Activated T-helper 1 cell treated with anti-CD3 and anti-CD28 coated beads, Interleukin-2, amount 50 U/mL, for 16 hours (primary cell): ENCODE measurements at places on chromosomes 4 and X.

DNA sequence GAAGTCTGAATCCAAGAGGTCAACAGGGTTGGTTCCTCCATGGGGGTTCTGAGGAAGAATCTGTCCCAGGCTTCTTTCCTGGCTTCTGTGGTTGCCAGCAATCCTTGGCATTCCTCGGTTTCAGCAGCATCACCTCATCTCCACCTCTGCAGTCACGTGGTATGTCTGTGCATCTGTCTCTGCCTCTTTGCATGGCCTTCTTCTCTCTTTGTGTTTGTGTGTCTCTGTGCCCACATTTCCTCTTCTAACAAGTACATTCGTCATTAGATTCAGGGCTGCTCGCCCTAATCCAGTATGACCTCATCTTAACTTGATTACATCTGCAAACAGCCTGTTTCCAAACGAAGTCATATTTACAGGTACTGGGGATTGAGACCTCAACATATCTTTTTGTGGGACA lies 114.0 kb downstream of the BCOR start:
- DNase-seq = no peak

DNA sequence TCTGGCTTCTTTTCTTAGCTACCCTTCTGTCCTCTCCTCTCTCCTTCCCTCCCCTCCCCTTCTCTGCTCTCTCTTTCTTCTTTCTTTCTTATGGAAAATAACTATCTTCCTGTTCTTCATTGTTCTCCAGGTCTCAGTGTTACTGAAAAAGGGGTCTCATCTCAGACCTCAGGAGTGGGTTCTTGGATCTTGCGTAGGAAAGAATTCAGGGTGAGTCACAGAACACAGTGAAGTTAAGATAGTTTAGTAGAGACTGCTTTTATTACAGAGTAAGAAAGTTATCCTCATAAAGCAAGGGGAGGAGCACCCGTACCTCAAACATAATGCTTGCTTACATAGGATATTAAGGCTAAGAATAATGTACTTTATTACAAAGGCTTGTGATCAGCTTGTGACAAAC lies 31.8 kb upstream of the CWH43 start:
- DNase-seq = no peak

- no peak for DNase-seq
Observed at GRCh38 chrX:40582811-40583210, 2.0 kb downstream of the ATP6AP2 start.

GRCh38 chr4:47913861-47914219 lies 543 bp downstream of the NFXL1 start:
- DNase-seq = no peak

- no peak for DNase-seq
Observed at GRCh38 chr4:63663870-63664269, 745.4 kb downstream of the TECRL start.

DNA sequence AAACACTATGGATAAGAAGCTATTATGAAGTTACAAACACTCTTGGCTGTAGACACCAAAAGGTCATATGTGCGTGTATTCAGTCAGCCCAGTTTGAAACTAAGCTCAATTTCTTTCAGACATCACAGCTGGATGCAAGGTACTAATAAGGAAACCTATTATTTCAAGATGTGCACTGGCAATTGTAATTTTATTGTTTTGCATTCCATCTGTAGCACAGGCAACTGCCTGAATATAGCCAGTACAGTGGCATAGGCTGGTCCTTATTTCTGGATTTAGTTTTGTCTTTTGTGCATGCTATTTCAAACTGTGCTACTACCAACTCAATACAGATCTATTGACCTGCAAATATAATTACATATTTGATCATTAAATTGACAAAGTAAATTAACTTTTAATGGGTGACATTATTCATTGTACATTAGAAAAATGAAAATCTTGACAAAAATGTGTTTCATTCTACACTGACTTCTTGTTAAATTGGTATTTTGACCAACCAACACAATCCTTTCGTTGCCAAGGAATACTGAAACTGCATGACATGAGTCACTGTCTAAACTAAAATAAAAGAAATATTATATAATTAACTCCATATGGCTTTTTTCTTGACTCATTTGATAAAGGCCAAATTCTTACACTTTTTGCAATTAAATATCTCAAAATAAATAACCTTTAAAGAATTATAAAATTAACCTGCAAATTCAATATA lies 594.3 kb upstream of the ADGRL3 start:
- no peak for DNase-seq

DNA sequence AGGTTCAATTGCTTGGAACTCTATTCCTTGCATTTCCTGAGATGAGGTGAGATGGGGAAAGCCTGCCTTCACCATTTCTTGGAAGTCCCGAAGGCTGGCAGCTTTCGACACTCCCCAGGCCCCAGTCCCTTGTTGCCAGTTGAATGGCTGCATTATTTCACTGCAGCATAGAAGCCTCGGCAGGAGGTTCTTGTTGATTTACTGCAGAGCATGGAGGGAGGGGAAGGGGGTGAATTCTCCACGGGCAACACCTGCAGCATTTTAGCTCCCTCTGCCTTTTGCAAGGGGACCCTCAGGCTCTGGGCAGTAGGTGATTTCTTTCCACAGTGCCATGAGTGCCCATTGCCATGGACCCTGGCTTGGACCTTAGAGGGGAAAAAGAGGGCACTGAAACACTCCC lies 10.7 kb upstream of the BCLAF3 start:
- DNase-seq = no peak

DNA sequence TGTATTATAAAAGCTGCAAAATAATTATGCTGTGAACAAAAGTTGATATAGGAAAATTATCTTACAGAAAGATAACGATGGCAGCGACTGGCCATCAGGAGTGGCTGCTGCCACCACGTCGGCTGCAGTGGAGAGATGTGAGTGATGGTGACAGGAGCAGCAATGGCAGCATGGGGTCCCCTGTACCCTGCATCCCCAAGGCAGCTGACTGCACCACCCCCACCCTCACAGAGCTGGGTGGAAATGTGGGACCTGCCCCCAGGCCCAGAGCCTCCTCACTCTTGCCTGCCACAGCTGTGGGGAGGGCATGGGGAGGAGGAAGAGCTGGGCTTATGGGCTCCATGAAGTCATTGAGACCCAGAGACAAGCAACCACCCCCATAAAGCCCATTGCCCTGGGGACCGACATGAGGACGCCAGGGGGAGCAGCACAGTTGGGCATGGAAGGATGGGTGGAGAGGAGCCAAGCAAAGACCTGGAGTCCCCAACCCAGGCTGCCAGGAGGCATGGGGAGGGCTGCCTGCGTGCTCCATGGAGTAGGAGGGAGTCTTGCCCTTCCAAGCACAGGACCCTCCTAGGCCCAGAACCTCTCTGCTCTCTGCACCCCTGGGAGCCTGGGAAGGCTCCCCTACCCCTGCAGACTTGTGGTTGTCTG lies 1090.5 kb downstream of the PCDH18 start:
- no peak for DNase-seq

DNA sequence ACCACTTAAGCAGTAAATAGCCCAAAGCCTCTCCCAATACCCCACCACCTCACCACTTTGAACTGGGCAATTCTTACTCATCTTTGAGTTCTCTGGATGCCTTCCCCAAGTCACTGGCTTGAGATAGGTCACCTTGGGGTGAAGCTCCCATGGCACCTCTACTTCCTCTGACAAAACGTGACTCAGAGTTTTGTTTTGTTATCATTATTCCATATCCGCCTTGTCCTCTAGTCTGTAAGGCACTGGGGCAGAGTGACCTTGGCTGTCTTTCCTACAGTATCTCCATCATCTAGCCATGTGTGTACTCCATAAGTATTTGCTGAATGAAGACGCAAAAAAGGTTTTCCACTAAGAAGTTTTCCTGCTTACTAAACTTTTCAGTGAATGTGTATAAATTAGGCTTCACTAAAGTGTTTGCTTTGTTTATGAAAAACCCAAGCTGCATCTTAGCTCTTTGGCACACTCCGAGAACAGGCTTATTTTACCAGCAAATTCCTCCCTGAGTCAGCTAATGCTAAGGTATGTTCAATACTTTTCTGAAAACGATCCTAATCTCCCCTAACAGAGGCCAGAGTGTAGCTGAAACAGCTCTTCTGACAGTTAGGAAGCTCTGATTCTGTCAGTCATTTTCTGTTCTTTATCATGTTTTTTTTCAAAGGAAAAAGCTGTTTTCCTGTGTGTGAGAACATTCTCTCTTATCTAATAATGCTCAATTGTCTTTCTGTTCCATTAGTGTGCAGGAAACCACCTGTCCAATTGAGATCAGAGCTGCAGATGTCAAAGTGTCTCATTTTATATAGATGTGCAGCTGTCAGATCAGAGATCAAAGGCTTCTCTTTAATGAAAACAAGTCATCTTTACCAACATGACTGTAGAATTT lies 30.2 kb upstream of the TSPAN5 start:
- DNase-seq = no peak

- DNase-seq = no peak
Observed at GRCh38 chrX:150074175-150074574, 135.9 kb upstream of the EOLA2 start.

DNA sequence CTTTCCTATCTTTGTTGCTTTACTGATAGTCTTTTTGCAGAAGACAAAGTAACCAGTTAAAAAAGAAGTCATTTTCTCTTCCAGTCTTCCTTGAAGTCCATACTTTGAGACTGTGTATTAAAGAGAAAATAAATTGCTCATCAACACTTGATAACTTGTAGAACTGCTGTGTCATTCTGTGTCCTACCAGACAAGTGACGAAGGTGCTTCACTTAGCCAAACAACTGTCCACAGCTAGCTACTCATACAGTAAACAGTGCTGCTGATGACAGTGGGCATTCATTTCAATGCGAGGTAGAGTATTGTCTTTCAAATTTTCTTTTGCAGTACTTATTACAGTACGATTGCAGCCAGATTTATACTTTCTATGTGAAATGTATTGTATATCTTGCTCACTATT lies 11.5 kb downstream of the COL25A1 start:
- DNase-seq = no peak

DNA sequence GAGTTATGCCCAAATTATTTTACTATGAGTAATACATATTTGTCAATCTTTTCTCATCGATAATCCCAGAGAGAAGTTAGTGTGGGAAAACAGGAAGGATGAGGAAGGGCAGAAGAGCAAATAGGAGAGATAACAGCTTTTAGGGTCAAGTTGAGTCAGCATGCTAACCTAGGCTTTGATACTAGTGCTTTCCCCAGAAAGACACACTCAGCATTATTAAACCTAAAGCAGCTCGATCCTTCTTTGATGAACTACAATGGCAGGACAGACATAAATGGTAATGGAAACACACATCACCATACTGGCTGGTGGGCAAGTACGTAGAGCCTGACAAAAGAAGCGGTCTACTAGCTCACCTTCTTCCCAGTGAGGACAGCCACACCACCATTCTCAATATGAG lies 20.5 kb downstream of the AIFM1 start:
- DNase-seq = no peak

DNA sequence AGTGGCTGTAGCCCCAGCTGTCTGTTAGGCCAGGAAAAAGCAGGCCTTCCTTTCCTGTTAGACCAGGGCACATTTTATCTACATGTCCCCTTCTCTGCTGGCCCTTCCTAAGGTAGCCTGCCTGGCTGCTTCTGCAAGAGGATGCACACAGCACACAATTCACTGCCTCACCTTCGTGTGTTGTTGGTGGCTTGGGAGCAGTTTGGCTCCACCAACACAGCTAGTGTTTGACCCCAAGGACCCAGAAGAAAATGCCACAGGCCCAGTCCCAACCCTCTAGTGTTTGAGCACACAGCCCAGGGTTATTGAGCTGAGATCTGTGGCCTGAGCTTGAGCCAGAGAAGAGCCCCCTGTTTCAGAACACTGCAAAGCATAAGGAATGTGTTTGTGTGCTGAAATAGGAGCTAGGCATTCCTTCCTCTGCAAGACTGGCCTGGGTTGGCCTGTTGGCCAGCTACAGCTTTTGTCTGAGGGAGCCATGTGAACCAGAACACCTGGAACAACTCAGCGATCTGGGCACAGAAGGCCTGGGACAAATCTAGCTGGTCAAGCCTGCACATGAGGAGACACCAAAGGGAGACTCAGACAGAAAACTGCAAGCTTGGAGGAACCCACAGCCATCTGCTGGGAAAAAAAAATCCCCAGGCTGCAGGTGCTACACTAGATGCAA lies 26.4 kb downstream of the MAGEE1 start:
- no peak for DNase-seq

GRCh38 chr4:71709961-71710360 lies 73.9 kb downstream of the GC start:
- DNase-seq = no peak

GRCh38 chr4:16196482-16197393 lies 29.5 kb downstream of the TAPT1 start:
- no peak for DNase-seq

GRCh38 chrX:18076434-18076833 lies 144.3 kb downstream of the BEND2 start:
- DNase-seq = no peak

DNA sequence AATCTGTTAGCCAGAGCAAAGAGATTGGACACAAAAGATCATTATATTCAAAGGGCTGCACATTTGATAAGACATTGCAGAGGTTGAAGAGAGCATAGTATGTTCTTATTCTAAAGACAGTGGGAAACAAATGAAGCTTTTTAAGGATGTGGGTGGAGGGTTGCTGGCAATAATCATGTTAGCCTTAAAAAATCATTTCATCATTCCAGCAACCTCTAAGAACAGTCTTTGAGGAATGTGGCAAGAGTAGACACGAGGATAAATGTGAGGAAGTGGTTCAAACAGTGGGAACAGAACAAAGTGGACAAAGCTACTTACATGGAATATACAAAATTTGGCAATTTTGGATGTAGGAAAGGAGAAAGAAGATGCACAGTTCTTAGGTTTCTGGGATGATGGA lies 167.3 kb upstream of the SPRY1 start:
- no peak for DNase-seq

- no peak for DNase-seq
Observed at GRCh38 chr4:76614589-76614988, 179.6 kb downstream of the SHROOM3 start.

DNA sequence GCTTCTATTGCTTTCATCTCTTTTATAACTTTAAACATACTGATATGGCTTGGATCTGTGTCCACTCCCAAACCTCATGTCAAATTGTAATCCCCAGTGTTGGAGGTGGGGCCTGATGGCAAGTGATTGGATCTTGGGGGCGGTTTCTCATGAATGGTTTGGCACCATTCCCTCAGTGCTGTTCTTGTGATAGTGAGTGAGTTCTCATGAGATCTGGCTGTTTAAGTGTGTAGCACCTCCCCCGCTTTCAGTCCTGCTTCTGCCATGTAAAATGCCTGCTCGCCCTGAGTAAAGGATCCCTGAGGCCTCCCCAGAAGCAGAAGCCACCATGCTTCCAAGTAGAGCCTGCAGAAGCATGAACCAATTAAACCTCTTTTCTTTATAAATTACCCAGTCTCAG lies 17.7 kb downstream of the MND1 start:
- no peak for DNase-seq

DNA sequence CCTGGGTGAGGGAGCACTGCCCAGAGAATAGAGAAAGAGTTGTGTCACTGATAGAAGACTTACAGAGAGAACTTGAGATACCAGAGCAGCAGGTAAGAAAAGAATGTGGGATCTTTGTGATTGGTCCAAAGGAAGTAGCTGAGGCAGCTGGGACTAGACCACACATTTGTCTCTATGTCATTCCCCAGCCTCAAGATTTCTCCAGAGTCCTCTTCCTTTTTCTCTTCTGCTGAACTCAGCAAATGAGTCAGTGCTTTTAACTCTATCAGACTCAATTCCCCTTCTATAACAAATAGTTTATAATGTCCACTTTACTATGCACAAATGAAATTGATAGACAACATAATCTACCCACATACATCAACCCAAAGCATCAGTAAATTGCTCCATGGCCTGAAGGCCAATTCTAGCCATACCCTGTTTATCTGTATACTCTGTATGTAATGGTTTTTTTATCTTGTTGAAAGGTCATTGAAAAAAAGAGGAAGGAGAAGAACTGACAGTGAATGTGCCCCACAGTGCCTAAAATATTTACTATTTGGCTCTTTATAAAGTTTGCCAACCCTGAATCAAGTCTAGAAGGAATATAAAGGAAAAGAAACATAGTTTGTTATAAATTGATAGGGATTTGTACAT lies 38.2 kb downstream of the ETDC start:
- DNase-seq = no peak
